AG08395 (cell line): ENCODE measurements at places on chromosomes 2 and 18.

- DNase-seq = peak; percentile 26
Measured at GRCh38 chr2:715854-716560, 38.8 kb upstream of the TMEM18 start.

DNA sequence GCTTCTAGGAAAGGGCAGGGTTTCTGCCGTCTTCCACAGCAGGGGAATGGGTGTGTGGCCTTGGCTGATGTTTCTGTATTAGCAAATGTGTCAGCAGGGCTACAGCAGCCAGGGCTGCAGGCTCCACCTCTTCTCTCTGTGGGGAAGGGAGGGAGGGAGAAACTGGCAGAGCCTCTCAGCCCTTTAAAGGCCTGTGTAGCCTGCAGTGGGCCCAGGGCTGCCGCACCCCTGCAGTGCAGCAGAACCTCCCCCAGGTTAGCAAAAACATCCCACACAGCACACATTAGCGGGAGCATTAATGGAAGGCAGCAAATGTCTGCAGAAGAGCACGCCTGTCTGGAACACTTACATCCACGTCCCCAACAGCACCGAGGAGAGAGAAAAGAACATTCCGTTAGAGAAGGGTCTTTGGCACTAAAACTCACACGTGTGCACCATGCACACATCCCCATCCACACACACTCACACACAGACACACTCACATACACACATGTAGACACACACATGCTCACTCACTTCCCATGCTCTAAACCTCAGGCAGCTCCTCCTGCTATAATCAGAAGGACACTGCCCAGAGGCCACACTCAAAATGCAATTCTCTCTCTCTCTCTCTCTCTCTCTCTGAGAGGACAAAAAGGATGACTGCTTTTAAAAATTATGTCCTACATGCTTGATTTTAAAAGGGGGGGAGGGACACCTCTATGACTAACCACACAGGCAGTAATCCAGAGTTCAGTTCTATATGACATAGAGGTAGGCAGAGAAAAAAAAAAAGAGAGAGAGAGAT, 24.1 kb downstream of the MRPL35 start:
- peak; percentile 76 for DNase-seq

DNA sequence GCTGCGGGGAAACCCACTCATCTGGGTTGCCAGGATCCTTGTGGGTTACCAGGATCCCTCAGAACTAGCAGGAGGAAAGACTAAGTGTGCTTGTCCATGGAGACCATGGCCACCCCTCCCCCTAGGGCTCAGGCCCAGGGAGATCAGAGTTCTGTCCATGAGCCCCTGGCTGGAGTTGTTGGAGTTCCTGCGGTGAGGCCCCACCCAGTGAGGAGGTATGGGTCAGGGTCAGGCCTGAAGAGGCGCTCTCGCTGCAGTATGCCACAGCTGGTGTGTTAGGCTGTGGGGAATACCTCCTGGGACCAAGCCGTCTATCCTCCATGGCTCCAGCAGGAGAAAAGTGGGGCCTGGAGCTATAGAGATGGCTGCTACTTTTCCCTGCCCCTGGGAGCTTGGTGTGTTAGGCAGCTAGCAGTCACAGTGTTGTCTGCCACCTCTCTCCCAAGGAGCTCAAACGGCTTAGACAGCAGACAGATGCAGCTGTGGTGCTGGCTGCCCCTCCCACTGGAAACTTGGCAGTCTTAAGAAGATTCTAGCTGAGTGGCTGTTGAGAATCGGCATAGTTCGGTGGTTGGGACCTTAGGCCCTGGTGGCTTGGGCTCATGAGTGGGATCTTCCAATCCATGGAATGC, 240.3 kb upstream of the CELF4 start:
- DNase-seq = no peak

GRCh38 chr2:96907115-96908041, 37.5 kb upstream of the SEMA4C start:
- DNase-seq = peak; percentile 91

GRCh38 chr2:230589497-230590015, 123.1 kb upstream of the CAB39 start:
- no peak for DNase-seq

DNA sequence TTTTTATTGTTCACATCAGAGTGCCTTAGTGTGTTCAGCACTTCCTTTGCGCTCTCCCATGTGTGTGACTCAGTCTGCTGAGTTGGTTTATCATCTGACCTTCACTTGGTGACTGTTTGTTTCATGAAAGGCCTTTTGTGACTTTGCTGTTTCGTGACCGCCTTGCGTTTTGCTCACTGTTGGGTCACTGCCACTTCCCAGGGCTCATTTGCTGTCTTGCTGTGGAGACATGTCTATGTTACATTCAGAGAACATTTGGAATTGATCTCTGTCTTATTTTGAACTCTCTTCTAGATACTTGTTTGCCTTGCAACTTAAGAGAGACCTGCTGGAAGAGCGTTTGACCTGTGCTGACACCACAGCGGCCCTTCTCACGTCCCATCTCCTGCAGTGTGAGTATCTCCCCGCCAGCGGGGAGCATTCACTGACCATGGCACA, 54.7 kb downstream of the FARP2 start:
- no peak for DNase-seq

- no peak for DNase-seq
Measured at GRCh38 chr2:46337208-46337994, 40.2 kb downstream of the EPAS1 start.

DNA sequence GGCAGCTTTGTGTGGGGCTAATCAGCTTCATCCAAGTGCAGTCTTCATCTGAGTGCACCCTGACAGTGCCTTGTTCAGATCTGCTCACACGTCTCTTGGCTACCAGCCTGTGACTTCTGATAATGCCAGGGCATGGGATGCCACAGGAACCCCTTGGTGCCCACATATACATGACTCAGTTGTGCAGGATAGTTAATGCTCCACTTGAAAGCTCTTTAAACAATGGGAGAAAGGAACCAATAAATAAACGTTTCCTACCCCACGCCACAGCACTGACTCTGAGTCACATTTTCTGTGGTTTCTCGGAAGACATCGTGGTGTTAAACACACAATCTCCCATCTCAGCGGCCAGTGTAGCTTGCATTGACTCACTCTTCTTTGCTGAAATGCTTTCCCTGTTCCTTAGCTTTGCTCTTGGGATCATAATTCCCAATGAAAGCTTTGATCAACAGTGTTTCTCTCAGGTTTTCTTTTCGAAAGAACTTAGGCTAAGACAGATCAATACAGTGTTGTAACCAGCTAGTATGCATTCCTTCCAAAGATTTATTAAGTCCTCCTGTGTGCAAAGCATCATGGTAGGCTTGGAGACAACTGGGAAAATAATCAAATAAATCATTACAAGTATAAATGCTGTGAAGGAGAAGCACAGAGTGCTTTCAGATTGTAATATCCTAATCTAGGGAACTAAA, 142.0 kb downstream of the COPS8 start:
- DNase-seq = peak; percentile 77

DNA sequence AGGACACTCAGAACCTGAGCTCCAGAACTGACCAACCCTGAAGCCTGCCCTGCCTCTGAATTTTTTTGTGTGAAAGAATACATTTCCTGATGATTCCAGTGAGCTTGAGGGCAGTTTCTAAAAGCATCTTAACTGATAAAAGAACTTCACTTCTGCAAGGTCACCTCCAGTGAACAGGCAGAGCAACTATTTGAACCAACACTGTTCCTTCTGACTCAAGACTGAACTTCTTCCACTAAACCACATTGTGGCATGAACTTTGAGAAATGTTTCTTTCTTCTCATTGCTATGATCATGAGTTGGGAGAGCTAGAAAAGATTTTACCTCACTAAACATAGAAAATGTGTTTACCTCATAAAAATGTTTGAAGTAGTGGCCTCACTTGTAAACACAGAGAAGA, 83.8 kb upstream of the SERTAD2 start:
- peak; percentile 25 for DNase-seq

DNA sequence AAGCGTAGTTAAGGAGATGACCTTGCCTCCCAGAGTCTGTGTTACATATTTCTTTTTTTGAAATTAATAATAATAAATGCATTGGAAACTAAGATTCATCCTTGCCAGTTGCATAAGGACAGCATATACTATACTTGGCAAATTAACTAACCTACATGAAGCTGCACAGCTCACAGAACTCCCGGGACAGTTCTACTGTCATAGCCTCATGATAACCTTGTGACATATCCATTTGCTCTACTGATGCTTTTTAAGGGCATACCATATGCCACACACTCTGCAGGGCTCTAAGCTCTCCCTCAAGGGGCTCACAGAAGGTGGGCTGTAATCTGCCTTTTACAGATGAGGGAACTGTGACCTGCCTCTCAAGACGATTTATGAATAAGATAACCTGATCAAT, 3.8 kb downstream of the ITGB1BP1 start:
- DNase-seq = no peak

DNA sequence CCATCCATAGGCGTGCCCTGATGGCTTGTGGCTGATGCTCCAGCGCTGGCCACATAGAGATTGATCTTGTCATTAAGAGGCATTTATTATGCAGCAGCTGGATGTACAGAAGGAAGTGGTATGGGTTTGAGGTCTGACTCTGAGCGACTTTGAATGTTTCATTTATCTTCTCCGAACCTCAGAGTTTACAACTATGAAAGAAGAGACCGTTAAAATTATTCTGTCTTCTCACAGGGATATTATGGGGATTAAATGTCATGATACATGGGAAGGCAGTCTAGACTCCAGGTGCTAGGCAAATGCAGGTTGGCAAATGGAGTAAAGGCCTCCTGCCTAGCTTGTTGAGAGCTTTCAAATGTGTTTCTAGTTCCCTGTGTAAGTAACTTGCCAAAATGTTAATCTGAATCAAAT, 30.3 kb downstream of the MOGAT1 start:
- DNase-seq = no peak

- no peak for DNase-seq
Measured at GRCh38 chr2:170660409-170660808, 54.7 kb upstream of the SP5 start.

GRCh38 chr2:133666621-133667020, 98.4 kb upstream of the NCKAP5 start:
- DNase-seq = no peak

GRCh38 chr2:75558786-75559679, 1.7 kb downstream of the EVA1A start:
- DNase-seq = peak; percentile 25

GRCh38 chr2:160372010-160372356, 121.6 kb downstream of the RBMS1 start:
- no peak for DNase-seq

DNA sequence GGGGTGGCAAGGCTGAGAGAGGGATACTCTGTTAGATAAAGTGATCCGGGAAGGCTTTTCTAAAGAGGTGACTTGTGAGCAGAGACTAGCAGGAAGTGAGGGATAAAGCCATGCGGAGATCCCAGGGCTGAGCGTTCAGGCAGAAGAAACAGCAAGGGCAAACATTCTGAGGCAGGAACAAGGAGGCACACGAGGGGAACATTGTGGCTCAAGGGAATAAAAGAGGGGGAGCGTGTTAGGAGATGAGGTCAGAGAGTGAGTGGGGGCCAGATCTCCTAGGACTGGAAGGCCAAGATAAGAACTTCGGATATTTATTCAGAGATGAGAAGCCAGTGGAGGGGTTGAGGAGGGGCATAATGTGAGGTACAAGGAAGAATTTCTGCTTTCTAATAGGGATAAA, 67.1 kb downstream of the ACTR2 start:
- no peak for DNase-seq

GRCh38 chr18:62523631-62524439, 1.0 kb downstream of the ZCCHC2 start:
- DNase-seq = peak; percentile 24

- no peak for DNase-seq
Measured at GRCh38 chr18:50573679-50574078, 13.8 kb downstream of the MAPK4 start.

DNA sequence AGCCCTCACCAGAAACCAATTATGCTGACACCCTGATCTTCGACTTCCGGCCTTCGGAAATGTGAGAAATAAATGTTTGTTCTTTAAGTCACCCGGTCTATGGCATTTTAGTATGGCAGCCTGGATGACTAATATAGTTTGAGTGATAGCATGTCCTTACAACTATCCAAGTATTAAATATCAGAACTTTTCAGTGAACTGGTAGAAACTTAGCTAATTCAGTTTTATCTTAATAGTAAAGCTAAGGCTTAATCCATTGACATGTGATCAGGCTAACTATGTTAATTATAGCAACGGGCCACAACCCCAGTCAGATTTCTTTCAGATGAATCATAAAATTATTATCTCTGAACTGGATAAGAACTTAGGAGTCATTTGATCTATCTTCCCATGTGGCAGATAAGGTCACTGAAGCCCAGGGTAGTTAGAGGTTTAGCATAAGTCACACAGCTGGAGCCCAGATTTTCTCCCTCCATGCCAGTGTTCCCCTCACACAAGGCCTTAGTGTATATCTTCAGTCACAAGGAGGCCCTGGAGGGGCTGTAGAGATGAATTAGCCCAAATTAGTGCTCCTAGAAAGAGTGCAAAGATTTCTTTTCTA, 40.7 kb upstream of the UPP2 start:
- DNase-seq = peak; percentile 11

DNA sequence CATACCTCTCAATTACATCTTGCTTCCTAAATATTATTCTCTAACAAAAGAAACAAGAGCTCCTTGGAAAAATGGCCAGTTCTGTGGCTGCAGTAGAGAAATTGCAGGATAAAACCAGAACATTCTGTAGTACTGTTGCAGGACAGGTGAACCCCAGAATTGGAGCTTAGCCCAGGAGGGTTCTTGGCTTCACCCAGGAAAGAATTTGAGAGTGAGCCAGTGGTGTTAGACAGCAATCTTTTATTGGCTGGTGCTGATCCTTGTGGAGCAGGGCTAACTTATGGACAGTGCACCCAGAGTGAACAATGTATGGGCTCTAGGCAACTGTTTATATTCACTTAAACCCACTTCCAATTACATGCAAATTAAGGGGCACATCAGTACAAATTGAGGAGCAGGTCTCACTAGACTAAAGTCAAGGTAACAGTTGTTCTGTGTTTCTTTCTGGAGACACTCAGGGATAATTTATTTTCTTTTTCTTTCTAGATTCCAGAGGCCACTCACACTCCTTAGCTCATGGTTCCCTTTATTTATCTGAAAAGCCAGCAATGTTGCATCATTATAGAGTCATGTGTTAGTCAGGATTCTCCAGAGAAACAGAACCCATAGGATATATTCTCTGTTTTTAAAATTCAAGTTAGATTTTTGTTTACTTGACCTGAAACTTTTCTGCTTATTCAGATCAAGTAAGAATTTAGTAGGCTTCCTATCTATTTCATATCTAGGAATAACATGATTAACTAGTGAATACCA, 348.1 kb downstream of the CCDC85A start:
- peak; percentile 24 for DNase-seq

DNA sequence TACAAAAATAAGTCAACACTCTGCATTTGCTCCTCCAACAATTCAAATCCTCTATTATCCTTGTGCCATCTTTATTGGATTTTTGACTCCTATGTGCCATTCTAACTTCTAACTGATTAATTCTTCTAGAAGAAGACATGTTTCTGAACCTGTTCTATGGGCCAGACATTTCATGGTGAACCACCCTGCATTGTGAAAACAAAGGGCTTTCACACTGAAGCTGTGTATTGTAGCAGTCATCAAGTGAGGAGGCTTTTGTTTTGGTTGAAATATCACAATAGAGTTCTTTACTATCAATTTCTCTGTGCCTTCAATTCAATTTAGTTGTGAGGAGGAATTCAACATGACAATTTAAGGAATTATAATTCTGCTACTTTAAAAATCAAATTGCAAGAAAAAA, 357.9 kb downstream of the PLCL1 start:
- DNase-seq = no peak
